GM13977 (cell line): ENCODE measurements at places on chromosomes 3 and 15.

GRCh38 chr3:173796405-173796804 lies 398.9 kb downstream of the NLGN1 start:
- no peak for DNase-seq

DNA sequence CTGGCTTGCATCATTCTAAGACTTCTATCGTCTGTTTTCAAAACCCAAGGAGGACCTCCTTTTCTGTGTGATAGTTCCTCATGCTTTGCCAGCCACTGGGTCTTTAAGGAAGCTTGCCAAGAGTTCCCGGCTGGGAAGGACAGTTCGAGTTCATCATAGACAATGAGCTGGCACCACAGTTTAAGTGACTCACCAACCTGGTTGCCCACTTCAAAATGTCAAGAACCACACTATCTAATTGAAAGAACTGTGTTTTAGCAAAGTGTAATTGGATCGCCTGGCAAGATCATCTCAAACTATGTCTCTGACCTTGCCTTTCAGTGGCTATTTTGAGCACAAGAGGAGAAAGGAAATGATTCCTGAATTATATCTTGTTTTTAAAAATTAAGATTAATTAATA lies 27.9 kb downstream of the SOX2 start:
- no peak for DNase-seq

- no peak for DNase-seq
Measured at GRCh38 chr15:77342807-77343206, 77.1 kb downstream of the PEAK1 start.

DNA sequence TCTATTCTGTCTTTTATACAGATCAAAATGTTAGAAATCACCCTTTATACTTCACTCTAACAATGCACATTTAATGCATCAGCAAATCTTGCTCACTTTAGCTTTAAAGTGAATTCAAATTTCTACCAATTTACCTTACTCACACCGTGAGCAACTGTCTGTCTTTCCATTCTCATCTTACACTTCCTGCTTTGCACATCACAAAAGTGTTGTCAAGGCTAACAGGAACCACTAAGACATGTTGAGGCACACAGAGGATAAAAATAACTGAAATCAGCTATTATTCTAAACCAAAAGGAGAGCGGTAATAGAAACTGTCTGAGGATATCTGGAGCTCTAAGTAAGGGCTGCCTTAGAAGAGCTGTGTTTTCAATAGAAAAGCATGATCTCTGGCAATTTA lies 519.9 kb downstream of the ZBBX start:
- DNase-seq = no peak

DNA sequence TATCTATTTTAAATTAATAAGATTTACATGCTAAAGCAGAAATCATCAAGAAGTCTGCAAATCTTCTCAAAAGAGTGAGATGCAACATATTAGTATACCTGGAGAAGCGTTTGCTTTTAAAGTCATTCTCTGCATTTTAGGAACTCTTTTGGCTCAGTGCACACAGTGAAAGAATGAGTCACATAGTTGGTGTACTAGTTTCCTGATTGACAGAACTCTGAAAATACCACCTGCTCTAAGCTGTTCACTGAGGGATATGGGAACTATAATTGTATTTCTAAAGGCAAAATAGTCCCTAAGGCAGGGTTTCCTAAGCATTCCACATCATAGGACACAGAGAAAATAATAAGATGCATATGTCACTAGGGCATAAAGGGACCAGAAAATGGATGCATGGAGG lies 838.5 kb downstream of the DIPK2A start:
- peak; percentile 11 for DNase-seq

- no peak for DNase-seq
Measured at GRCh38 chr15:37788330-37788729, 146.1 kb upstream of the TMCO5A start.

DNA sequence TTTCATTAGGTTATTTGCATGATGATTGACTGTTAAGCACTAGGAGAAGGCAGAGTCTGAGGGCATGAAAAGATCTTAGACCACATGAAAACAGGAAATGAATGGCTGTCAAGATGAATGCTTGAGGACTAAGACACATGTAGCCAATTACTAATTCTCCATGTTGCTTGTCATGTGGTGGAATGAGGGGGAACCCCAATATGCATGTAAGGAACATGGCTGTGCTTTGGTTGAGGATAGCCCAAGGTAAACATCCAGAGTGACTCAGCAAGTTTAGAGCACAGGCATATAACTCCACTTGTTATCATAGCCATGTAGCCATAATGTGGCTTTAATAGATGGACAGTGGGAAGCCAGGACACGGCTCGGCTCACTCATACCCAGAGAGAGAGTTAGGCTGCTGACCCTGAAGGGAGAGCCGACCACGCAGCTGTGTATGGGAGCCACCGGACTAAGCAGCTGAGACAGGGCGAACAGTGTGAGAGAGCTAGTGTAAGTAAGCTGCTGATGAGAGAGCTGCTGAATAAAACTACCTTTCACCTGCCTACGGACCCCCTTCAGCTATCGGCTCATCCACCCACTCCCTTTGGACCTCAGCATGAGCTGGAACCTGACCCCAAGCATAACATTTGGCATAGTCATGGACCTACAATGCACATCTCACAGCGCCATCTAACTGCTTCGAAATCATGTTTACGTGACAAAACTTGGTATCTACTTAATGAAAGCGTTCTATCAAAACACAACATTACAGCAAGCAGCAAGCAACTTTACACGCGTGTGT lies 37.6 kb downstream of the ANO10 start:
- no peak for DNase-seq

GRCh38 chr3:101989578-101990200 lies 140.4 kb downstream of the NFKBIZ start:
- no peak for DNase-seq
